ENCODE measurements at places on chromosomes 5 and 9. TPM values are rescaled to one million over a fixed set of nuclear protein-coding genes. Genes with fewer than 3 reads are reported as not detected.
A peak's percentile ranks its signal among the peaks of the same experiment; 100 is the strongest.

DNA sequence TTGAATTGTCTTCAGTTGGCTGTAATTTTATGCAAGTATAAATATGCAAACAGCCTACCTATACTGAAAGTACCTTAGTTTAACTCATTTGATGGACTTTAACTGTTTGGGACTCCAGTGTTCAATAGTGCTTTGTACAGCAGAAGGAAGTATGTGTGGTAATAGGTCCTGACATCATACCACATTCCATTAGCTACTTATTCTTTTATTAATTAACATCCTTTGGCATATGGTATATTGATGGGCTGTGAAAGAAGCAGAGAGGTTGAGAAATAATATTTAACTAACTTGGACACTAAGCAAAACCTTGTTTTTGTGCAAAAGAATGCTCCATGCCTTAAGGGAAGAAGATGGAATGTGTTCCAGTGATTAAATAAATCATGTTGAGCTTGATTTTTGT lies 97.6 kb upstream of the SEMA6A start:
- no peak for DNase-seq

- DNase-seq = no peak
Measured at GRCh38 chr5:55816342-55816741, 34.8 kb upstream of the IL31RA start.

GRCh38 chr5:1827886-1828397 lies 26.7 kb downstream of the NDUFS6 start:
- DNase-seq = peak; percentile 17

Gene ANKRD34B
- not detected for polyA plus RNA-seq

- DNase-seq = no peak
Measured at GRCh38 chr9:128742401-128742800, 18.5 kb upstream of the ZDHHC12 start.

DNA sequence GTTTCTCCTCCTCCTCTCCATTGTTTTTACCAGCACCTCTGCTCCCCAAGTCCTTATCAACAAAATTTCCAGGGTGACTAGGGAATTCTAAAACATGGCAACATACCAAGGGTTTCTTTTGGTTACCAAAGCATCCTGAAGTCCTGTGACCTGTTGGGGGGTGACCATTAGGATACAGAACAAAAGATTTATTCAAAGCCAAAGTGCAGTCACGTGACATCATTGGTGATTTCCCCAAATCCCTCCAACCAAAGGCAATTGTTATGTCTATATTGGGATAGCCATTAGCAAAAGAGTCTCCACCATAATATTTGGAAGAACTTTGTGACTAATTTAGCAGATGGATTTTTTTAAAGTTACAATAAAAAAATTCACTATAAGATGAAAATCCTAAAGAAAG lies 168.4 kb downstream of the TRPM6 start:
- no peak for DNase-seq

Gene FOXE1
- not detected for polyA plus RNA-seq

DNA sequence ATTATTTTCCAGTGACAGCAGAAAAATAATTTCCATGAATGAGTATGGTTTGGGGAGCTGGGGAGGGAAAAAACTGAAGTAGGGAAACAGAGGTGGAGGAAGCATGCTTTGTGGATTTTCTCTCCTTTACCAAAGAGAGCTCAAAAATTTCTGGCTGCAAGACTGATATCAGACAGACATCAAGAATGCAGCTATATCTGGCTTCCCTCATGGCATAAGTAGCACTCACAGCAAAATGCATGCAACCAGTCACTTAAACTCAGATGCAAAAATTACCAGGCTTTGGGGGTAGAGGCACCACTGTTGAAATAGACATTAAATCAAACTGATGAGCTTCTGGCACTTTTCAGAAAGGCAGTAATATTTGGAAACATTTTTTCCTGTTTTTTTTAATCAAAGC lies 196.9 kb downstream of the TSSK1B start:
- DNase-seq = no peak

GRCh38 chr5:122292332-122292731 lies 19.7 kb upstream of the SNCAIP start:
- DNase-seq = no peak

Gene KLF9
- 25.8 TPM for polyA plus RNA-seq

Gene LHX6
- 4.5 TPM for polyA plus RNA-seq

Data from heart left ventricle (tissue), 16 donors.